ENCODE measurements at places on chromosomes 1 and 21. TPM values are rescaled to one million over a fixed set of nuclear protein-coding genes. Genes with fewer than 3 reads are reported as not detected.

Gene LRRC3
- 0.61 TPM for total RNA-seq

Gene RBP7
- total RNA-seq = 0.83 TPM

Gene KIF14
- 17.2 TPM for total RNA-seq

Gene CELA3B
- total RNA-seq = not detected

Gene ATP5PF
- total RNA-seq = 95.2 TPM

Gene RIMKLA
- 1.3 TPM for total RNA-seq

Gene IL19
- not detected for total RNA-seq

DNA sequence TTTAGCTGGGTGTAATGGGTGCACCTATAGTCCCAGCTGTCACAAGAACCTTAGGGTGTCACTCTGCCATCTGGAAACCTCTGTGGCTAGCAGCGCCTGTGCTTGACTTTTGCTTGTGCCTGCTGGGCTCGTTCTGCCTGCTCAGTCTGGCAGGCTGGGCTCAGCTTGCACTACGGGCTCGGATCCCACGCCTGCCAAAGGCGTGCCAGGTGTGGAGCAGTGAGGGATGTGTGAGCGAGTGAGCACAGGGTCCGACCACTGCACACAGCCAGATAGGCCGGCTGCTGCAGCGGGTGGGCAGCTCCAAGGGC lies 2.8 kb upstream of the LSM10 start:
- DNase-seq = no peak

DNA sequence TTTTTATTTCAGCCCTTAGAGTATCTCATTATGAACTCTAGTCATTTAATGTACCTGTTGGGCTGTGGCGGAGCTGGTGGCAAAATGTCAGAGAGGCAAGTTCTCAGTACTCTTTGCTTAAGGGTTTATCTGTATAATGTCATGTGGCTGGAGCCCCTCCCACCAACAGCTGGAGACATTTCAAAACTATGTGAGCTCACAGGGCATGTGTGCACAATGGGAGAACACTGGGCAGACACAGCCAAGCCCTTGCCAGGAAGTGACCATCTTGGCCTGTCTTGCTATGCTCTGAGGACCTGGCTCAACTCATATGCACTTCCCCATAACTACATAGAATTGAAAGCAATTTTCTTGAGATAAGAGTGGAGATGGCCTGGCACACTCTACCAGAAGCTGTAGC lies 296.4 kb downstream of the PTPRU start:
- no peak for DNase-seq

DNA sequence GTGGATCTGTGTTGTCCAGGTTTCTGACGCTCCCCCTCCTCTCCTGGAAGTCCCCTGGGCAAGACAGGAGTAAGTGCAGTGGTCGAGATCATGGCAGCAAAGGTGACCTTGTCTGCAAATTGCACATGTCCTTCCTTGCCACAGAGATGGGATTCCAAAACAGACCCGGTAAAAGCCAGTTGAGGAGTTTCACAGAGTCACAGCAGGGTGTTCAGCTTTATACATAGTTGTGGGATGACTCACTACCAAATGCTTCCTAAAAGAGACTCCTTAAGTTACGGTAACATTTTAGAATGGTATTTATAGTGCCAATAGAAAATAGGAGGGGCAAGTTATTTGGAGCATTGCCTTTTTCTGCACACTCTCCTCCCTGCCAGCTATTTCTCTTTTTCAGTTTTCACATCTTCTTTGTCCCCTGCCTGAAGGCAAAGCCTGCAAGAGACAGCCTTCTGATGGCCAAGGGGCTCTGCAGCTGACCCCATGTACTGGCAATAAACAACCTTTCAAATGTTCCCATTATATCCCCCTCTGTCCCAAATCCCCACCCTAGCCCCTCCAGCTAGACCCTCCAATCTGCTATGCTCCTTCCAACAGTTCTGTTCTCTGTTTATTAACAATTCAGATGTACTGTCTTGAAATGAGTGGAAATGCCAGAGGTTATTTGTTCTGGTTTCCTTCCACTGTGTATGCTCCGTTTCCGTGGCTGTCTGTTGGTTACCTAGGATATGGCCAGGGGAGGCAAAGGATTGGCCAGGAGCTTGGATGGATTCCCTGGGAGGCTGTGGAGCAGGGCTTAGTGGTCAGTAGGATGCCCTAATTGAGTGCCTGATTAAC lies 115.0 kb downstream of the TGFB2 start:
- DNase-seq = peak; percentile 45

GRCh38 chr1:150022357-150022756 lies 11.8 kb upstream of the OTUD7B start:
- no peak for DNase-seq

DNA sequence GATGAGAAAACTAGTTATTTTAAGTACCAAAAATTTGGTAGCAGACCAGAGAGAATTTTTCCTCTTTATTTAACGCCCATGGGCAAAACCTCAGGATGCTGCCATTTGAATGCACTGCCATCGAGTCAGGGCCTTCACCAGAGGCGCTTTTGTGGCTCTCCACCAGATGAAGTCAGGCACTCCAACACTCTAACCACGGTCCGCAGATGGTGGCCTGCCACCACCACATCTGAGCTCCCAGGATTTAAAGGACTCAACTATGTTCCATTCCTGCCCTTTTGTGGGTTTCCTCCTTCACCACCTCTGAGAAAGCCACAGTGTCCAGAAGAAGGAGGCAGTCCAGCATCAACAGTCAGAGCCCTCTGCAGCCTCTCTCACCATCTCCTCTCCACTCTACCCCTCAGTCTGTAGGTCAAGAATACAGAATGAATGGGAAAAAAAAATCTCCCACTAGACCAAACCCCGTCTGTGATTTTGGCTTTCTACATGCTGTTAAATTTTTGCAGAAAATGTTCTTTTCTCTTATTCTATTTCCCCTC lies 647.4 kb downstream of the USP25 start:
- no peak for DNase-seq

- DNase-seq = no peak
Observed at GRCh38 chr21:24583473-24583872, 1023.8 kb downstream of the MRPL39 start.

GRCh38 chr21:34991366-34991957 lies 57.6 kb downstream of the RUNX1 start:
- DNase-seq = no peak

GRCh38 chr21:30245061-30245460 lies 29.2 kb upstream of the CLDN8 start:
- no peak for DNase-seq

GRCh38 chr1:104100115-104100514 lies 350.4 kb downstream of the AMY1C start:
- DNase-seq = peak; percentile 0

DNA sequence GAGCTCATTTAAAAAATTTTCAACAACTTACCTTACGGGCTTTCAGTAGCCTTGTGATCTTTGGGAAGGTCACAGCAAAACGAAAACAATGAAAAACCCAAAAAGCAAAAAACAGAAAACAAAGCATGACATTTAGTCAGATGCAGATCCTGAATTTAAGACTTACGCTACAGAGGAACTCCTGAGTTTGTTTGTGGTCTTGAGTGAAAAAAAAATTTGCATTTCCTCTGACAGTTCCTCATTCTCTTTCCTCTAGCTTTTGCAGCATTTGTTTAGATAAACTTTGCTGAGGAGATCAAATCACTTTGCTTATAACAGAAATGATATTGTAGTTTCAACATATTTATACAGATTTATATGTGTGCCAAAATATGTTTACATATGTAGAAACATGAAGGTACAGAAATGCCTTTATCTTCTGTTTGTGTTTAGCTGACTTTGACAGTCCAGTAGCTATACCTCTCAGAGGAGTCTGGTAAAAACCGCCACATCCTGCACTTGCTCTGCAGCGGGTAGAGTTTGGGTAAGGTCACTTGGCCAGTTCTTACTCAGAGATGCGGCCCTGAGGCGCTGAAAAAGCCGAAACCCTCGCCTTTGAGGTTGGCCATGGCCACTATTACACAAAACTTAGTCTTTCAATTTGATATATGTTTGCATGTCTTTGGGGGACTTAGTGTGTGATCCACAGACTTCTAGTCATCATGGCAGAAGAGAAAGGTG lies 142.5 kb downstream of the TNR start:
- DNase-seq = no peak

- no peak for DNase-seq
Observed at GRCh38 chr1:39485046-39485803, 6.2 kb upstream of the BMP8A start.

GRCh38 chr1:231165371-231165770 lies 3.5 kb downstream of the TRIM67 start:
- no peak for DNase-seq

- no peak for DNase-seq
Observed at GRCh38 chr1:199591468-199591867, 436.0 kb upstream of the NR5A2 start.

DNA sequence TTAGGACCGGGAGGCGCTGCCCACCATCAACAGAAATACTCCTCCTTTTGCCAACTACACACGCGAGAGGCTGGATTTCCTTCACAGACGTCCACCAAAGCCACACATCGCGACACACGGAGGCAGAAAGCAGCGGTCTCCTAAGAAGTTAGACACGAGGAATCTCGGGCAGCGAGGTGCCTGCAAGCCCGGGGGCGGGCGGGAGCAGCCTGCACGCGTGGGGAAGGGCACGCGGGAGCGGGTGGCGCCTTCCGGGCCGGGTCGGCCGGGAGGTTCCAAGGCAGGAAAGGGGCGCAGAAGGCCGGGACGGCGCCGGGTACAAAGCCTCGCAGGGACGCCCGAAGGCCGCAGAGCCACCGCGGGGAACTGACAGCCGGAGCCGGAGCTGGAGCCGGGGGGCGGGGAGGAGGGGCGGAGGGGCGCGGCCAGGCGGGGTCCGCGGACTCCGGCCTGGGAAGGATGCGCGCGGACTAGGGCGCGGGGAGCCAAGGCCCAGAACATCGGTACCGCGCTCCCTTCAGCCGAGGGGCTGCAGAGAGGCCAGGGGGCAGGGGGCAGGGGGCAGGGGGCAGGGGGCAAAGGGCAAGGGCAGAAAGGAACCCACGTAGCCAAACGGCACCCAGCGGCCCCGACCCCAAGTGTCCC lies 722 bp downstream of the NPHP4 start:
- DNase-seq = no peak

DNA sequence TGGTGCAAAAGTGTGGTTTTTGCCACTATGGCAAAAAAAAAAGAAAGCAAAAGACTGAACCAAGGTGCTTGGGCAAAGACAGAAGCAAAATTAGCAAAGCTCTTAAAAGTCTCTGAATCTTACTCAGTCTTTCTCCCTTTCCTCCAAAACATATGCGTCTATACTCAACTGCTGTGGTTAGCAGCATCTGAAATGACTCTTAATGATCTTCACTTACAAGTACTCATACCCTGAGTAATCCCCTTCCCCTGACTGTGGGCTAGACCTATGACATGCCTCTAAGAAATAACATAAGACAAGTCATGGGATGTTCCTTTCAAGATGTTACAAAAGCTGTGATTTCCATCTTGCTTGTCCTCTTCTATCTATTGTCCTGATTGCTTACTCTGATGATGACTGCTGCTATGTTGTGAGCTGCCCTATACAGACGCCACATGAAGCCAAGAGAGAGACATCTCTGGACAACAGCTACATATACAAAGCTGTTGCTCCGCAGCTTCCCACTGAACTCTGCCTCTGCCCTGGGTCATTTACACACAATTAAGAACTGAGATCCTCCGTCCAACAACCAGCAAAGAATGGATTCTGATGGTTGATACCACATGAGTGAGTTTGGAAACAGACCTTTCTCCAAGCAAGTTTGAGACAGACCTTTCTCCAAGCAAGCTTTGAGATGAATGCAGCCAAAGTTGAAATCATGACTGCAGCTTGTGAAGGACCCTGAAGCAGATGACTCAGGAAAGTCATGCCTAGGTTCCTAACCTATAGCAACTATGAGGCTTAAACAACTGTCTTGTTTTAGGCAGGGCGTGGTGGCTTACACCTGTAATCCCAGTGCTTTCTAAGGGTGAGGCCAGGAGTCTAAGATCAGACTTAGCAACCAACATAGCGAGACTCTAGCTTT lies 55.2 kb downstream of the PUM1 start:
- DNase-seq = no peak

- no peak for DNase-seq
Observed at GRCh38 chr1:93815366-93816110, 63.5 kb downstream of the DNTTIP2 start.

- no peak for DNase-seq
Observed at GRCh38 chr1:15620155-15620545, 2.9 kb downstream of the DDI2 start.

GRCh38 chr1:81205956-81206355 lies 594.8 kb upstream of the ADGRL2 start:
- DNase-seq = no peak

DNA sequence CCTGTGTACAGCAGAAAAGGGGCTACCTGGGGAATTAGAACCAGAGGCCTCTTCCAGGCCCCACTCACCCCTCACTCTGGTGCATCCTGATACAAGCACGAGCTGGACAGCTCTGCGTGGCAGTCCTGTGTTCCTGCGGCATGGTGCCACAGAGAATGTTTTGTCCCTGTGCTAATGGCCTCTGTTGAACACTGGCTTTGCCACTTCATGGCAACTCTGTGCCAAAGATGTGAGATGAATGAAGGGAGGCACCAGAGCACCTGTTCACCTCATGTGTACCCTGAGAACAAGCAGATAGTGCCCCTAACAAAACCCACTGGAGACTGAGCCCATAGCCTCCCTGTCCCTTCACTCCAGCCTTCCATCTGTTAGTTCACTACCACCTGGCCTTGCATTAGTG lies 199.3 kb upstream of the COA6 start:
- DNase-seq = no peak

- no peak for DNase-seq
Observed at GRCh38 chr1:151713874-151714273, 2.7 kb downstream of the CELF3 start.

DNA sequence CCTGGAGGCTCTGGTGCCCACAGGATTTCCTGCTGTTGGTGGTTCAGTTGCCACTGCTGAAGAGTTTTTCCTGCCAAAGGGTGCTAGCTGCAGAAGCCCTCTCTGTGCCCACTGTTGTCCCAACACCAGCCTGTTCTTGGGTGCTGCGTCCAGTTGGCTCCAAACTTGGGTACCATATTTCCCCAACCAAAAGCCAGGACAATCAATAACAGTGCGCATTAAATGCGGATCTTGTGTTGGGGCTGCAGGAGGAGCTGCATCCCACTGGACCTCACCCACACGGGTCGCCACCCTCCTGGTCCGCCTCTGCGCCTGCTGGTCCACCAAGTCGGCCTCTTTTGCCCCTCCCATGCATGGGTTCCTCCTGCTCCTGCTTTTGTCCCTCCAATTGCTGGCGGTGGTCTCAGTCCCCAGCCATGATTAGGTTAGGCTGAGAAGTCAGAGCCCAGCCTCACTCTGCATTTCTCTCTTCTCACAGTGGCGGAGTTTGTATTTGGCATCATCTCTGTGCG lies 9.8 kb downstream of the ABCG1 start:
- DNase-seq = no peak

All from Calu3 (cell line).